ENCODE measurements at places on chromosomes 12 and 14. TPM values are rescaled to one million over a fixed set of nuclear protein-coding genes. Genes with fewer than 3 reads are reported as not detected.

- peak; percentile 22 for DNase-seq
These were observed 370.3 kb downstream of the DAD1 start for GRCh38 chr14:22218728-22219127.

DNA sequence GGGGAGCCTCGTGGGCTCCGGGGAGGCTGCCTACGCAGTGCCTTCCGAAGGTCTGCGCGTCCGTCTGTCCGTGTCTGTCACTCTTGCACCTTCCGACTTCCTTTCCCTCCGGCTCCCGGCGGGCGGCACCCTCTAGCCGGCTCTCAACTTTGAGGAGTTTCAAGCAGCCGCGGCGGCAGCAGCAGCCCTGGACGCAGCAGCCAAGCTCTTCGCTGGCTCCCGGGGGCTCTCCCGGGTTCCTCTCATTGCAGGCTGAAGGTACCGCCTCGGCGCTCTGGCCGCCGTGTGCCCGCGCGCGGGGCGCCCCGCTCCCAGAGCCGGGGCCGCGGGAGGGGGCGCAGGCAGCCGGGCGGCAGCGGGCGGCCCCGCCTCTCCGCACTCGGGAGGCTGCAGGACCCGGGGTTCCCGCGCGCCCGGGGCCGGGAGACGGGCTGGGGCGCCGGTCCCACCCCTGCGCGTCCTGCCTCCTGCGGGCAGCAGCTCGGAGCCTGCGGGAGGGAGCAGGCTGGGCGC, at the start of the genes AMIGO2 and PCED1B:
TSS of gene AMIGO2 (minus strand) at position 492 of the 513 bp plus-strand sequence. CDS start 957 bp downstream, outside the sequence.
TSS of gene PCED1B (plus strand) at position 154 of the 513 bp plus-strand sequence. CDS start 155,443 bp downstream, outside the sequence.
- peak; percentile 82 for DNase-seq

The DPPA3 gene
- not detected for total RNA-seq

The SLC25A21 gene
- not detected for total RNA-seq

The SCNN1A gene
- total RNA-seq, result 2.3 TPM

The FOXG1 gene
- not detected for total RNA-seq

The GPR137C gene
- total RNA-seq, result 0.11 TPM

DNA sequence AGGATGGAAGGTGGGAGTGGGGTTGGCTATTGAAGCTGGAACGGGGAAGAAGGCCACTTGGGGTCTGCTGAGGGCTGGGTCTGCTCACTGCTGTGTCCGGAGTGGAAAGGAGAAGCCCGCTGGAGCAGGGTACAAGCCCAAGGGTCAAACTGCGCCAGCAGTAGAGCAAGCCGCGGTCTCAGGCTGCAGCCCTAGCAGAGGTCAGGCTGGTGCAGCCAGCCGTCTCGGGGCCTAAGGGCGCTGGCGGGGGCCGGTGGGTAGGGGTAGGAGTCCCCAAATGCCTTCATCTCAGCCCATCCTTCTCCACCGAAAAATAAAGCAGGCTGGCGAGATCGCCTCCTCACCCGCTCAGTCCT, 718 bp upstream of the JDP2 start:
- DNase-seq, result no peak

The HCAR1 gene
- 0.25 TPM for total RNA-seq

DNA sequence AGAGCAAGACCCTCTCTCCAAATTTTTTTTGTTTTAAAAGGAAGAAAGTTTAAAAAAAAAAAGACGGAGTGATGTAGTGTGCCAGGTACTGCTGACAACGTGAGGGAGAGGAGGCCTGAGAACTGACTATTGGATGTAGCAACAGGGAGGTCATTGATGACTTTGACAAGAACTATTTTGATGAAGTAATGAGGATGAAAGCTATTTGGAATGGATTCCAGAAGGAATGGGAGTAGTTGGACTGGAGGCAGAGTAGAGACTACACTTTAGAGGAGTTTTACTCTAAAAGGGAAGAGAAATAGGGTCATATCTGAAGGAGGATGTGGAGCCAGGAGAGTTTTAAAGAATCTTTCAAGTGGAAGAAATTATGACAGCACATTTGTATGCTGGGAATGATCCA, 27.8 kb upstream of the SLC38A2 start:
- DNase-seq, result no peak

The NPFF gene
- not detected for total RNA-seq

DNA sequence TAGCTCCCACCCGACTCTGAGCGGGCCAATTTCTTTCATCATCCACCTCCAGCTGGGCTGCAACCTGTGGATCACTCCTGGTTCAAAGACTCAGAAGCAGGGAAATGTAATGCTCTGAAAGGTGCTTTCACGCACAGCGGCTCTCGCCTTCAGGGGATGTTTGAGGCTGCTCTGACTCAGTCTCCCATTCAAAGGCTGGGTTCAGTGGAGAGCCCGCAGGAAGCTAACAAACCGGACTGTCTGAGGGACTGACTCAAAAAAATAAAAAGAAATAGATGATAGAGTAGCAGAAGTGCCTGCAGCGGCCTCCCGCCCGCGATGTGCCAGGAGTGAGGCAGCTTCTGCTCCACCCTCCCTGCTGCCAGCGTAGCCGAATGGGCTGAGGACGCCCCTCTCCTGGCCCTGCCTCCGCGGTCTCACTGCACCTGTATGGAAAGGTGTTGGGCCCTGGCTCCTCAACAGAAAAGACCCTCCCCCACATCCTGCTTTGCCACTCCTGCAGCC, 98.0 kb downstream of the GCH1 start:
- no peak for DNase-seq

DNA sequence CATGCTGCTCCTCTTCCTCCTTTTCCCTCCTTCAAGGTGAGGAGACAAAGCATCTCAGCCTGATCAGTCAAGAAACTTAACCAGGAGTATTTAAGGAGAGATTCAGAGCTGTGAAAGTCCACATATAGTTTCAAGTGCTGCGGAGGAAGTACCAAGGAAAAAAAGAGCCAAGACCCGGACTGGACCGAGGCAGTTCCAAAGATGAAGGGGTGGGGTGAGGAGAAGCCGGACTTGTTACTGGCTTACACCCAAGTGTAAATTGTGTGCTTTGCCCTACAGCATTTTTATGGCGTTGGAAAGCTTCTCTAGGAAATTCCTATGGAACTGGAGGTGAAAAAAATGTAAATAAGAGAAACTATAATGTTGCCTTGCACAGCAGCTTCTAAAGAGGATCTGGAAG, 263.1 kb downstream of the GRIN2B start:
- DNase-seq, result no peak

GRCh38 chr12:104792570-104792969, 165.5 kb downstream of the SLC41A2 start:
- DNase-seq, result no peak

DNA sequence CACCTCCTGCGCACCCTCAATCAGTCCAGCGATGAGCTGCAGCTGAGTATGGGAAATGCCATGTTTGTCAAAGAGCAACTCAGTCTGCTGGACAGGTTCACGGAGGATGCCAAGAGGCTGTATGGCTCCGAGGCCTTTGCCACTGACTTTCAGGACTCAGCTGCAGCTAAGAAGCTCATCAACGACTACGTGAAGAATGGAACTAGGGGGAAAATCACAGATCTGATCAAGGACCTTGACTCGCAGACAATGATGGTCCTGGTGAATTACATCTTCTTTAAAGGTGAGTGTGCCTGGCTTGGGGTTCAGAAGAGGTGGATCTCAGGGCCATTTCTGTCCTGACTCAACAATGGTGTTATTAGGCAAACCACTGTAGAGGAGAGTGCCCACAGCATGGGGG, 2.6 kb downstream of the SERPINA3 start:
- DNase-seq, result no peak

DNA sequence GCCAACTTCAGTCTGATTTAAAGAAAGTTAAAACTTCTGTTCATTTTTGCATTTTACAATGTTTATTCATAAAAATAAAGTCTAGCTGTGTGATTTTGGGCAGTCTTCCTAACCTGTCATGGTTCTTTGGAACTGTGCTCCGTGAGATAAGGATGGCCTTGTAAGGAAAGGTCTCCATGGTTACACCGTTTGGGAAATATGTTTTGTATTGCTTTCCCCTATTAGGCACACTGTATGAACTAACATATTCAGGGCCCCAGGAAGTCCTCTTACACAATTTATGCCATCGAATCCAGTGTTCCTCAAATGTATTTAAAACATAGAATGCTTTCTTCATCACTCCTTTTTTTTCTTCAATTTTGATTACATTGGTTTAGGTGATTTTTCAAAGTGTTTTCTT, 54.5 kb downstream of the APAF1 start:
- no peak for DNase-seq

DNA sequence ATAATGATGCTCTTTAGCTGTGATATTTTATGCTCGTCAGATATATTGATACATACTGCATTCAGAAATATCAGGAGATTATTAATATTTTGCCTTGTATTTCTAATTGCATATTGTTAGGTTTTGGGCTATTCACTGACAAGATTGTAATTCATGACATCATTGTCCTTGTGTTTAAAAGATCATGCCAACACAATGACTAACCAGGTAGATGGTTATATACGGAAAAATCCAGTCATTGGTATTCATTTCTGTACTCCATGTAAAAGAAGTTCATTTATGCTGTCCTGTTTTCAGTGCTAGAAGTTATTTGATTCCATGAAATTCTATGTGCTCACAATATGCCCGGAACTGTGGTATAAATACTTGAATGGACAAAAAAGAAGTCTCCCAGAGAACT, 107.5 kb downstream of the KITLG start:
- no peak for DNase-seq

The AJUBA gene
- 2.6 TPM for total RNA-seq

- DNase-seq, result no peak
These were observed 95.1 kb downstream of the CAND1 start for GRCh38 chr12:67364228-67364627.

- no peak for DNase-seq
These were observed 6.1 kb upstream of the PRKCH start for GRCh38 chr14:61315313-61315712.

The SPIC gene
- not detected for total RNA-seq

The ZNF891 gene
- total RNA-seq, result 1.7 TPM

GRCh38 chr14:103101963-103102688, 7.6 kb downstream of the EXOC3L4 start:
- no peak for DNase-seq

DNA sequence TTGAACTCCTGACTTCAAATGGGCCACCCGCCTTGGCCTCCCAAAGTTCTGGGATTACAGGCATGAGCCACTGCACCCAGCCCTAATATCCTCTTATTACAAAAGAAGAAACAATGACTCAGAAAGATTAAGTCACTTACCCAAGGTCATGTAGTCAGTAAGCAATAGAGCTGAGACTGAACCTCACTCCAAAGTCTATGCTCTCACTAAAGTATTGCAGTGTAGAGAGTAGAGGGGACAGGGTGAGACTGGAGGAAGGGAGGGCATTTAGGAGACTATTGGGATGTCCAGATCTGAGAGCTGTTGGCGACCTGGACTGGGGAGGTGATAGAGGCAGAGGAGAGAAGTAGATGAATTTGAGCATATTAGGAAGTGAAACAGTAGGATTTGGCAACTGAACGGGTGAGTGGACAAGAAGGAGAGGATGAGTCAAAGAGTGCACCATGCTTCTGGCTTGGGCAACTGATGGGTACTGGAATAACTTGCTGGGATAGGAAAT, 11.8 kb downstream of the P2RX7 start:
- no peak for DNase-seq

- peak; percentile 53 for DNase-seq
These were observed 75.1 kb downstream of the IRF2BPL start for GRCh38 chr14:76953311-76953945.

DNA sequence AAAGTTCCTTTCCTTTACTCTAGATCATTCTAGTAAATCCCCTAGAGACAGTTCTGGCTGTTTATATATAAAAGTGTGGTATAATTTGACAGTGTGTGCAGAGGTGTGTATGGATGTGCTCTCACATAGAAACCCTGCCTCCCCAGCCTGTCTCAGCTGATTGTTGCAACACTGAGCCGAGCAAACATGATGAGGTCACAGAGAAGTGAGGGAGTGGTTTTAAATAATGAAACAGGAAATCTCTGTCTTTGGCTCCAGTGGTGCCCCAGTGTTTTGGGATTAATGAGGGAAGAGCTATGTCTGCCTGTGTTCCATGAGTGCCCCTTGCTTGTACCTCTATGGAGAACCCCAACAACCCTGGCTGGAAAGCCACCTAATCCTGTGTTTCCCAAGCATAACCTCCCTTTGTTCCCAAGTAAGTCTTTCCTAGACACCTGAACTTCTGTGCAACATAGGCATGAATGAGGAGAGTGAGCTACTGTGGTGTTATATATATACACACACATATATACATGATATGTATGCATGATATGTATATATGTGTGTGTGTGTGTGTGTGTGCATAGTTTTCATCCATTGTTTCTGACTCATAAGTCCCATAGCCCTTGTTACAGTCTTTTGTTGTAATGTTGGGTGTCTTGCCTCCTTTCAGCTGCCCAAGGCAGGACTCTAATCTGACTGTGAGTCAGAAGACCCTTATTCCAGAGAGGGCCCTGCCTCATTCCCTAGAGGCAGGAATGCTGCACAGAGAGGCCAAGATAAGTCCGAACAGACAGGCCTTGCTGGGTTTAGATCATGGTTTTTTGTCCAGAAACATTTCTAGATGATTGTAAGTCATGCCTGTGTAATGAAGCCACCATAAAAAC, 18.0 kb downstream of the TRAF3 start:
- DNase-seq, result peak; percentile 59

GRCh38 chr12:117521867-117522266, 160.4 kb upstream of the NOS1 start:
- DNase-seq, result no peak

The CLEC2A gene
- total RNA-seq, result not detected

The HNRNPA1 gene
- total RNA-seq, result 2,224 TPM

DNA sequence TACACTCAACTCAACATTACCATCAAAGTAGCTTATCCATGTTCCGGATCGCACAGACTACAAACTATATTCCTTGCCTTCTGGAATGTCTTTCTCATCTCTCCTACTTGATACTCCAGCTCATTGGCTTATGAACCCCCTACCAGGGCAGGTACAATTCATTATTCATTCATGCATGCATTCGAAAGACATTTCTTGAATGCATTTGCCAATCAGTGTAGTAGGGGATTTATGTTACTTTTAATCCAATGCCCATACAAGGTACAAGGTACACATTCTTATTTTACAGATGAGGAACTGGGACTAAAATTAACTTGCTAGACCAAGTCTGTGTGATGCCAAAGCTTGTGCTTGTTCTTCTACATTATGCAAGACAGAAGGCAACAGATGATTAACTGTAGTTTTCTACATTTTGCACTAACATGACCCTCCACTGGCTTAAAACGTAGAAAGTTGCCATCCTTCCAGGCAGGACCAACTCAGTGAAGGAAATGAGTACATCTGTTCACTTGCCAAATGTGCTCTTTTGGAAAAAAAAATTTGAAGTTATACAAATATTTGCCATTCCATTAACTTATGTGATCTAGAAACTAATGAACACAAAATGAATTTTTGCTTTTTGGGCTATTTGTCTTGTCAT, 53.8 kb upstream of the KCNJ8 start:
- no peak for DNase-seq

The P3H3 gene
- 2.3 TPM for total RNA-seq

- no peak for DNase-seq
These were observed 142.3 kb upstream of the TMPO start for GRCh38 chr12:98373025-98373554.

GRCh38 chr12:78185109-78185508, 354.4 kb downstream of the NAV3 start:
- DNase-seq, result no peak

The TAS2R46 gene
- 0.45 TPM for total RNA-seq

- DNase-seq, result no peak
These were observed 65.0 kb upstream of the FGD4 start for GRCh38 chr12:32334371-32334777.

The GAPDH gene
- 9,109 TPM for total RNA-seq
